Activated CD4-positive, alpha-beta T cell treated with anti-CD3 and anti-CD28 coated beads, Interleukin-2, amount 50 U/mL, for 16 hours (primary cell): ENCODE measurements at places on chromosomes 16 and 17.

- no peak for DNase-seq
These were observed 442.7 kb upstream of the CDH8 start for GRCh38 chr16:62478903-62479458.

- DNase-seq = no peak
These were observed 11.3 kb upstream of the STAC2 start for GRCh38 chr17:39236981-39237441.

DNA sequence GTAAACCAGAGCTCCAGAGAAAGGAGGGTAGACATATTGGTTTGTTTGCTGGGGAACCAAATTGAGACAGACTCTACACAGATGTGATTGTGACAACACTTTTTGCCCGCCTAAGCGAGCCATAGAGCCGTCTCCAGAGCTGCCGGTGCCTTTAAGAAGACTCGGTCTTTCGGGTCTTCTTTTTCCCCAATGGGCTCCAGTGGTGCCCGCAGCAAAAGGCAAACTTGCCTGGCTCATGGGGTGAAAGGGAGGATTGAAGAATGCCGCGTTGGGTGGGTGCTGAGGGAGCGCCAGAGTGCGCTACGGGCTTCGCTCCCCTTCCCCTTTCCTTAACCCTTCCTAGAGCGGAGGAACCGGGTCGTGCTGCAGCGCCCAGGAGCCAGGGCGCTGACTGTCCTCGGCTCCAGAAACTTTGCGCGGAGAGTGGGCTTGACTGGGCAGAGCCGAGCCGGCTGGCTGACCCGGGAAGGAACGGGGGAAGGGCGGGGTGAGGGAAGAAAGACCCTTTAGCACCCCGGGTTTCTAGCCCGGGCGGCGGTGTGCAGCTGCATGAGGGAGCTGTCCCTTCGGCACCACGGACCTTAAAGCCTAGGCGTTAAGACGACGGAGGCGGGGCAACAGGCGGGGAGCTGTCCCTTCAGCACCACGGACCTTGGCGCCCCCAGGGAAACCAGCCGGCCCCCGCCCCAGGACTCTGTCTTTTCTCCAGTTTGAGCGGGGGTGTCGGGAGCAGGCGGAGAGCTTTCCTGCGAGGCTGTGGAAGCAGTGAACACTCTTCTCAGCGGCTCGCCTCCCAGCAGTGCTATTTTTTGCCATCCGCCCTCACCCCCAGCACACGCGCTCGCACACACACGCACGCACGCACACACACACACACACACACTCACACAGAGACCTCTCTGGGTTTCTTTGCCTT, at the start of gene CACNG3:
Gene CACNG3 (plus strand): TSS at position 880 of the 916 bp plus-strand sequence. CDS start 420 bp downstream, outside the sequence.
- peak; percentile 47 for DNase-seq

GRCh38 chr17:79045842-79046196, 21.9 kb downstream of the C1QTNF1 start:
- DNase-seq = peak; percentile 53

DNA sequence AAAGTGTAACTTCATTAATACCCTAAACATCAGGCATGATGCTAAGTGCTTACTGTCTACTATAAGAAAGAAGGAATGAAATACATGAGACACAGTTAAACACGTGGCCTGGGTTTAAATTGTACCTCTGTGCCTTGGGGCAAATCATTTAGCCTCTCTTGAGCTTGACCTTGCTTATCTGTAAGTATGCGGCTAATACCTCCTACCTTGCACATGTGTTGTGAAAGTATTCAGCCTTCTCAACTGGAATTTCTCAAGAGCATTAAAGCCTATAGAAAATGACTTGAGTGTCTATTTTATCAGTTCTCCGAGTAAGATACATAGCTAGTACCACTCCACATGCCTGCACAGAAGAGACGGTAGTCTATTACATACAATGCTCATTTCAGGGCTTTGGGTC, 10.8 kb downstream of the HEATR6 start:
- no peak for DNase-seq

- DNase-seq = no peak
These were observed 23.3 kb upstream of the SLC12A3 start for GRCh38 chr16:56841659-56842058.

- no peak for DNase-seq
These were observed 14.9 kb upstream of the HS3ST4 start for GRCh38 chr16:25676820-25677219.

DNA sequence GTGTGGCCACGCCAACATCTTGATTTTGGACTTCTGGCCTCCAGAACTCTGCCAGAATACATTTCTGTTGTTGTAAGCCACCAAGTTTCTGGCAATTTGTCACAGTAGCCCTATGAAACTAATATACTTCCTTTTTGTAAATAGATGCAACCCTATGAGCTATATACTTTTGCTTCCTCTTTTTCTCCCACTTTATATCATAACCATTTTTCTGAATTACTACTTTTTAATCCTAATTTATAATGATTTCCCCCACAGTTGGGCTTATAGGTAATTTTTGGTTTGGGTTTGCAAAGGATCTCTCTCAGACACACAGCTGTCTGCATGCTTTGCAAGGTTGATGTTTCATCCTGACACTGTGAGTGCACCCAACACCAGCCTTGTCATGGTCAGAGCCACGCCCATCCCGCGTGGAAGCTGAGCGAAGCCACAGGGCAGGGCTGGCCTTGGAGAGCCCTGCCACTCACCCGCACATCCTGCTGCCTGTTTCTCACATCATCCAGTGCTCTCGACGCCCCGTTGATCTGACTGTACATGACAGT, 5.8 kb downstream of the TRIM25 start:
- peak; percentile 64 for DNase-seq

DNA sequence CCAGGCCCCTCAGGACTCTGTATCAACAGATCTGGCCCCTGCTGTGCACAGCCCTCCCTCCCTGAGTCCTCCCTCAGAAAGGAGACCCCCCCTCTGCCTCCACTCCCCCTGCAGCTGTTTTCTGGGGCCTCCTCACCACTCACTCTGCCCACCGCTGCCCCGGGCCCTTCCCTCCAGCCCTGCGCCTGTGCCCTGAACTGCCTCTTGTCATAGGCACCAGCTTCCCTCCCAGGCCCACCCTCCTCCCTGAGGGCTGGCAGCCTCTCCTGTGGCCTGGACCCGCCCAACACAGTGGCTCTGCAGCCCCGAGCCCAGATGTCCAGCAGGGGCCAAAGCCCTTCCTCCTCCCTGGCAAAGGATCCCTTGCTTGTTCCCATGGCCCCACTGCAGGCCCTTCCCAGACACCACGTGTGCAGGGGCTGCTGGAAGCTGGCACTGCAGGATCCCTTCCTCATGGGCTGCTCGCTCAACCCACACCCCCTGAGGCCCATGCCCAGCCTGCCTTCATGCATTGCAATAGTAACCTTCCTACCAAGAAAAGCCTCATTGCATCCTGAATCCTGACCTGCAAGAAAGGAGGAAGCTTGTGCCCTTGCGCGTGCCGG, 25.8 kb downstream of the GNPTG start:
- no peak for DNase-seq

DNA sequence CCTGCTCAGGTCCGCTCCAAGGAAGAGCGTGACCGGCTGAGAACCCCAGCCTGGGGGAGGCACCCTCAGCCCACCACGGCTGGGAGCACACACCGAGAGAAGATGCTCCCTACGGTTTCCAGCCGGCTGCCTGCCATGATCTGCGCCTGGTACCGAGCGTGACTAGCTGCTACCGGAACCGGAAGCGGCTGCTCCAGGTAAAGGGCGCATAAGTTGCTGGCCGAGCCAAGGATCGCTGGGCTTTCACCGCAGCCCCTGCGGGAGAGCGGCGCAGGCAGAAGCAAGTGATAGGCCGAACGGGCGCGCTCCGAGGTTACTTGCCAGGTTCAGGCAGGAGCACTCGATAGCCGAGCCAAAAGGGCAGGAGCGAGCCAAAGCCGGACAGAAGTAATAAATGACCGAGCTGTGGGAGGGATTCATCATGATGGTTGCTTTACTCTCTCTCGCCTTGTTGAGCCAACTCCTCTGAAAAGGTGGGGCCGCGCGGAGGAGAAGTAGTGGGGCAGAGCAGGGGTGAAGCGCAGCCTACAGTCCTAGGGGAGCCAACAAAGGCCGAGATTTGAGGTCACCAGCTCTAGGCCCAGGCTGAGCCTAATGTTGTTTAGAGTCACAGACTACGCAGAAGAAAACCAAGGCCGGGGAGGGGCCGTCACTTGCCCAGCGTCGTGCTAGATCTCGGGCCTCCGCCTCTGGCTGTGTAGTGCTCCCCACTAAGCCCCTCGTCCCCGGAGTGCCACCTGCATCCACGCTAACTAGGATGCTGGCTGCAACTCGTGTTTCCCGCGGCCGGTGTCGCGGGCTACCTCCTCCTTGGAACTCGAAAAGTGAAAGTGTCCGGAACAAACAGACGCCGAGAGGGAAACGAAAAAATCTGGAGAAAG, at the start of gene MRPS23:
Gene MRPS23 (minus strand): TSS at position 171 of the 881 bp plus-strand sequence. CDS start 34 bp downstream, at position 137.
- peak; percentile 98 for DNase-seq

DNA sequence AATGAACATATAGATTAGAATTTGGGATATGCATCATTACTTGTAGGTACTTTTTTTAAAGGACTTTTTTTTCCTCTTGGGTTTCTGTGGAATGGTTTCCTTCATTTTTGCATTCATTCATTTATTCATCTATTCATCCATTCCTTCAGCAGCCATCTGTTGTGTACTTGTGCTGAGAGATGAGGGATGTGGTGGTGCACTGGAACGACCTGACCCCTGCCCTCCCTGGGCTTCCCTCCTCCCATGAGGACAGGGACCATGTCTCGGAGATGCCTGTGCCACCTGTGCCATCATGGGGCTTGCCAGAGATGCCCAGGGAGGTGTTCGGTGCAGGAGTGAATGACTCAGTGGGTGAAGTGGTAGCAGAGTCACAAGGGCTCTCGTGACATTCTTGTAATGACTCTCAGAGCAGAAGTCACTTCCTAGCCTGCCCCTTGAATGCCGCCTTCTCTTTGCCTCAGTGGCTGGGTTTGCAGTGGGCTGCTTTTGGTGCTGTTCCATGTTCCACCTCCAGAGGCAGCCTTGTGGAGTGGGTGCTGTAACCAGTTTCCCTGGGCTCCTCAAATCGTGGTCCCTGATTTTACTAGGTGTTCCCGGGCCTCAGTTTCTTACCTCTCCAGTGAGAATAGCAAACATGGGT, 43.9 kb downstream of the CLEC16A start:
- peak; percentile 97 for DNase-seq

DNA sequence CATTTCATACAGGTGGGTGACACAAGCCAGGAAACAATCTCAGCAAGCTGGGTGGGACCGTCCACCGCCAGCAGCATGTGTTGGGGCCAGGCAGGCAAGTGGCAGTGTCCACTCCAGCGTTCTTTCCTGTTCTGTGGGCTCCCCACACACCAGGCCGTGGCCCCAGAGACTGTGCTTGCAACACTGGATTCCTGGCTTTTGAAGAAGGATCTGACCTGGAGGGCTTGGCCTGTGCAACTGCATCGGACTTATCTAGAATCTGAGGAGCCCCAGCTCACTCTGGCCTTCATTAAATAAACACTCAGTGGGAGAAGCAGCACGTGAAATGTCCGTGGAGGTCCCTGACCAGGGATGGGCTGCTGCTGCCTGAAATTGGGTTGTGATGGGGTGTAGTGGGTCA, 3.2 kb downstream of the KSR1 start:
- no peak for DNase-seq

- no peak for DNase-seq
These were observed 18.2 kb upstream of the NOS2 start for GRCh38 chr17:27818401-27819105.
